ENCODE measurements at places on chromosomes 13 and 19. TPM values are rescaled to one million over a fixed set of nuclear protein-coding genes. Genes with fewer than 3 reads are reported as not detected.

SMAD9 gene
- total RNA-seq = 3.4 TPM

EPSTI1 gene
- 11.4 TPM for total RNA-seq

CLDND2 gene
- not detected for total RNA-seq

THAP8 gene
- 5.3 TPM for total RNA-seq

SIAH3 gene
- 0.08 TPM for total RNA-seq

SIGLECL1 gene
- total RNA-seq = not detected

ZNF880 gene
- 29.9 TPM for total RNA-seq

CTXN1 gene
- 7.1 TPM for total RNA-seq

GNA15 gene
- 3.4 TPM for total RNA-seq

RFX1 gene
- total RNA-seq = 6.9 TPM

FBXO27 gene
- 3.4 TPM for total RNA-seq

KEAP1 gene
- 99.2 TPM for total RNA-seq

Measured in epithelial cell of alveolus of lung (primary cell).